Left renal cortex interstitium (tissue), 4 donors: ENCODE measurements at places on chromosomes 12 and 14. TPM values are rescaled to one million over a fixed set of nuclear protein-coding genes. Genes with fewer than 3 reads are reported as not detected.

DNA sequence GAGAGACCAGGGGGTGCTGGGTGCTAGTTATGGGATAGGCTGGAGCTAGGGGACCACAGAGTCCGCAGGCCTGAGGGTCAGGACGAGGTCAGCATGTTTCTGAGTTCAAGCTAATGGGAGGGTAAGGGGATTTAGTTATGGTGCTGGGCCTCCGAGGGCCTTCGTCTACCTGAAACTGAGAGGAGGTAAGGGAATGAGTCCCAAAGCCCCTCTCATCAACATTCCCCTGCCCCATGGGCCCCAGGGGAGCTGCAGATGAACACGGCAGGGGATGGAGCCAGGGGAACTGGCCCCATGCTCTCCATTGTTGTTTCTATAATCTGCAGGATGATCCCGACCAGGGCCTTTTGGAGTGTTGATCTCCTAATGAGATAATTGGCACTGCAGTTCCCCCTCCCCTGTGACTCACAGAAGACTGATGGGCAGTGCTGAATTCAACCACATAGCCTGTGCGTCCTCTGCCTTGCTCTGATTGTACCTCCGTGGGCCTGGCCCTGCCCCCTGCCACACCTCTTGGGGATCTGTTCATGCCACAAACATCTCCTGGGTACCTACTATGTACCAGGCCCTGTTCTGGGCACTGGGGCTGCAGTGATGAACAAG, 21.4 kb downstream of the FAIM2 start:
- no peak for DNase-seq

GRCh38 chr14:44730860-44731259, 223.8 kb upstream of the FSCB start:
- DNase-seq, result no peak

GRCh38 chr12:69052613-69053408, 119.8 kb upstream of the CPM start:
- no peak for DNase-seq

GRCh38 chr14:104219731-104220214, 81.4 kb downstream of the KIF26A start:
- no peak for DNase-seq

DNA sequence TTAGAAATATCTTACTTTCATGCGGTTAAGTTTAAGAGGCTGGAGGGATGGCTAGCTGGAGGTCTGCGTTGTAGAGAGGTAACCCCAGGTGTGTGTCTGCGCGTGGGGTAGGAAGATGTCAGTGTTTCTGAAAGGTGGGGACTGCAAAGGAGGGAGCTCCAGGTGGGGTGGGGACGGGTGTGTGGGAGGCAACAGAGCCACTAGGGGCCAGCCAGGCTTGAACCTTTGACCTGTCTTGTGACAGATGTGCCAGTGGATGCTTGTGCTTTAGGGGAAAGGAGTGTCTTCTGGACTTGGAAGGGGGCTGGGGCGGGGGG, 841 bp downstream of the GLI1 start:
- no peak for DNase-seq

GRCh38 chr12:120710805-120711296, 593 bp downstream of the UNC119B start:
- DNase-seq, result no peak

TMPRSS12 gene
- 0.10 TPM for polyA plus RNA-seq

PLXNC1 gene
- 9.0 TPM for polyA plus RNA-seq

KRT79 gene
- polyA plus RNA-seq, result not detected
